CD4-positive, alpha-beta memory T cell (primary cell): ENCODE measurements at places on chromosomes 11 and 22.

GRCh38 chr22:40976866-40977700 lies 25.9 kb downstream of the RBX1 start:
- DNase-seq = no peak

- DNase-seq = no peak
Measured at GRCh38 chr11:976431-977160, 50.9 kb downstream of the AP2A2 start.

GRCh38 chr22:25281675-25282345 lies 62.4 kb downstream of the CRYBB2 start:
- no peak for DNase-seq

- no peak for DNase-seq
Measured at GRCh38 chr11:6225896-6226295, 8.5 kb downstream of the FHIP1B start.

GRCh38 chr11:74085542-74085892 lies 76.6 kb upstream of the UCP3 start:
- DNase-seq = no peak

DNA sequence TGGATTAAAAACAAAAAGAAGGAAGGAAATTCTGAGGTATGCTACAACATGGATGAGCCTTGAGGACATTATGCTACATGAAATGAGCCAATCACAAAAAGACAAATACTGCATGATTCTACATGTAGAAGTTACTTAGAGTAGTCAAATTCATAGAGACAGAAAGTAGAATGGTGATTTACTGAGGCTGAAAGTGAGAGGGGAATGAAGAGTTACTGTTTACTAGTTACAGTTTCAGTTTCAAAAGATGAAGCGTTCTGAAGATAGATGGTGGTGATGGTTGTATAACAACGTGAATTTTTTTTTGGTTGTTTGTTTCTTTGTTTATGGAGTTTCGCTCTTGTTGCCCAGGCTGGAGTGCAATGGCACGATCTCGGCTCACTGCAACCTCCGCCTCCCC lies 9.5 kb downstream of the OR5P2 start:
- DNase-seq = no peak

GRCh38 chr11:38582756-38583155 lies 1984.7 kb upstream of the RAG2 start:
- DNase-seq = no peak

DNA sequence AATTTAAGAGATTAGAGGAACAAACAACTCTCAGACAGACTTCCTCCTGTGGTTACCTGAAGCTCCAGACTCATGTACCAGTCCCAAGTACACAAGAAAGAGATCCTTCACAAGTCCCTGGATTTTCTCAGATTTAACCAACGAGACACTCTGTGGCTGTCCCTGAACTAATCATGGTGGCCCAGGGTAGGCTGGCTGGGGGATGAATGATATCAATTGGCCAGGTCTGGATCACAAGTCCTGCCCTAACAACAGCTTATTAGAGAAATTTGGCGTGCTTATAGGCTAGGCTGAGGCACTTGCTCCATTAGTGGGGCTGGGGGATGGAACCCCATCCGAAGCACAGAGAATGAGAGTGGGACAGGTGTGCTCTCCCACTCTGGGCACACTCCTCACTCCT lies 22.1 kb downstream of the HEPHL1 start:
- no peak for DNase-seq

DNA sequence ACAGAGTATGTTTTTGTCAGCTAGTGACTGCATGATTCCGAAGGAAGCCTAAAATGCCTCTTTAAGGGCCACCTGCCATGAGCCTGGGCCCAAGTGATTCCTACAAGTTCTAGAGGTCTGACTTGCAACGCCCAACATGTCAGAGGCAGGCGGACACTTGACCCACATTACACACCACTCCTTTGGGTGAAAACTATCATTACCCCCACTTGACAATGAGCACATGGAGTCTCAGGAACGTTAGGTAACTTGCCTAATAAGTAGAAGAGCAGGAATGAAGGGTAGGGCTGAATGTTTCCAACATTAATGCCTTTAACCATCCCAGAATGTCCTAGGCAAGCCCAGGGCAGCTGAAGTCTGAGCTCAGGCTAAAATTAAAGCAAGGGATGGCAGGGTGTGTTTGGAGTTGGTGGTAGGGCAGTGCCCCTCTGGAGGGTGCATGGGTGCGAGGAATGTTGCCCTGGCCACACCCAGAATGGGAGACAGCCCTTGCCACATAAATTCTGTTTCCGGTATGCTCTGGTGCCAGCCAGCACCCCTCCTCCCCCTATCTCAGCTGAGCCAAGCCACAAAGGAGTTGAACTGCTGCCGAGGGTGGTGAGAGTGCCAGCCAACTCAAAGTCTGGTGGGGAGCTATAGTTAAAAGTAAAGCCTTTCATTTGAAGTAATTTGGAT lies 2.5 kb downstream of the PLAAT2 start:
- peak; percentile 17 for DNase-seq

DNA sequence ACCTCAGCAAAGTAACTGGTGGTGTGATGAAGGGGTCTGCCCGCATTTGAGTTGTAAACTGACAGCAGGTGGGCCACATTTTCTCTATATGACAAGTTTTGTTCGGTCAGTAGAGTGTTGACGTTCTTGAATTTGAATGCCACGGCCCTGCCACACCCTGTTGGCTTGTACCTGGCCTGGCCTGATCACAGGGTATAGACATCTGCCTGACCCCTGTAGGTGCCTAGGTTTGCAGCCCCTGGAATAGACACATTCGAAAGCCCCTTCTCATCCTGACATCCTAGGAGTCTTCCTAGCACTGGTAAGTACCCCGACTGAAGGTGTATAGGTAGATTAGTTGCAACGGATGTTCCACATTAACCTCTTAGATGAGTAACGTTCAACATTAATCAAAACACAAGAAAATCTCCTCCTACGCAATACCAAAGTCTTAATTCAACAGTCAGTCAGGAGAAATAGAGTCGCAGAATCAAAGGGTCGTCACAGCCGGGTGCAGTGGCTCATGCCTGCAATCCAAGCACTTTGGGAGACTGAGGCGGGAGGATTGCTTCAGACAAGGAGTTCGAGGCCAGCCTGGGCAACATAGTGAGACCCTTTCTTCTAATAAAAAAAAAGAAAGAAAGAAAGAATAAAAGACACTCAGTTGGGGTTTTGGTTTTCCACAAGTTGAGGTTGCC lies 43.6 kb upstream of the CD5 start:
- no peak for DNase-seq

- DNase-seq = no peak
Measured at GRCh38 chr11:64720640-64721358, 2.2 kb downstream of the NRXN2 start.

DNA sequence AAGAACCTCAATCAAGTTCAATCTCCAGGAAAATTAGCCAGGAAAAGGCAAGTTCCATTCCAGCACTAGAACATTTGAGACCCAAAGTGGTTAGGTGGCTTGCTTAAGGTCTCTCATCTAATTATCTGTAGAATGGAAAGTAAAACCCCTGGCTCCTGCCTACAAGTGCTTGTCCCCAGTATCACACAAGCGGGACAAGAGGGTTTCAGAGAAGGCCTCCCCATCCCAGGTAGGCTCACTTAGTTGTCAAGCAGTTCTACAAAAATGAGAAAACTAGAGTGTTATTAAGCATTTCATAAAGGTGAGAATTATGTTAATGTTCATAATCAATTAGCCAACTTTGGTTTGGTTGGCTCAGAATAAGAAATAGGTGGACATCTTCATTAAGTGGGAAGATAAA lies 5.5 kb downstream of the POU2AF1 start:
- DNase-seq = no peak
